ENCODE measurements at places on chromosomes 5 and 9.

DNA sequence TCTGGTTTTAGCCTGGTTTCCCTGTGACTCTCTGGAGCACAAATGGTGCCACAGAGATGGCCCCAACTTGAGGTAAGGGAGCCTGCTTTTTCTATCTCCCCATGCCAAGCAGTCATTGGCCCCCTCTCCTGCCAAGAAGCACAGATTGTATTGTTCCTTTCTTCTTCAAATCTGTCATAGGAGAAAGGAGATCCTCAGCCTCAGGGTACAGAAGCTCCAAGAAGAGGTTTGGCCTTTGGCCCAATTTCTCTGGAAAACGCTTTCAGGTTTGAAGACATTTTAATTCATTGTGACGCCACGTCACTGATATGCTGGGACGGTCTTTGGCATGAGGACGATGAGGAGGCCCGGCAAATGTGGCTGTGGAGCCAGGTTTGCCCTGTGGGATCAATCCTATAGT, 29.2 kb upstream of the PANK3 start:
- DNase-seq = no peak

DNA sequence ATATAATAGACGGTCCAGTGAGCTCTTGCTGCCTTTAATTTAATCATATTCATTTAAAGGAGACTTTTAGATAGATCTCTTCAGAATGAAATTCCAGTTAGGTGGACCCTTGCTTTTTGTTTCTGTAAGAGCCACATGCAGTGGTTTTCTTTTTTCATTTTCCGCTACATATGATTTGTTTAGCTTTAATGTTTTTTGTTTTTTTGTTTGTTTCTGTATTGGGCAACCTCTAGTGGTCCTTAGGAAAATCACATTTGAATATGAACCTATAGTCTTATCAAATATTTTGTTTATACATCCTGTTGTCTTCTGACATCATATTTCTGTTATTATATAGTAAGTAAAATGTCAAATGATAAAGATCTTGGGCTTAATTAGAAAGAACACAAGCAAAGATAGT, 150.8 kb downstream of the HACD4 start:
- DNase-seq = no peak

DNA sequence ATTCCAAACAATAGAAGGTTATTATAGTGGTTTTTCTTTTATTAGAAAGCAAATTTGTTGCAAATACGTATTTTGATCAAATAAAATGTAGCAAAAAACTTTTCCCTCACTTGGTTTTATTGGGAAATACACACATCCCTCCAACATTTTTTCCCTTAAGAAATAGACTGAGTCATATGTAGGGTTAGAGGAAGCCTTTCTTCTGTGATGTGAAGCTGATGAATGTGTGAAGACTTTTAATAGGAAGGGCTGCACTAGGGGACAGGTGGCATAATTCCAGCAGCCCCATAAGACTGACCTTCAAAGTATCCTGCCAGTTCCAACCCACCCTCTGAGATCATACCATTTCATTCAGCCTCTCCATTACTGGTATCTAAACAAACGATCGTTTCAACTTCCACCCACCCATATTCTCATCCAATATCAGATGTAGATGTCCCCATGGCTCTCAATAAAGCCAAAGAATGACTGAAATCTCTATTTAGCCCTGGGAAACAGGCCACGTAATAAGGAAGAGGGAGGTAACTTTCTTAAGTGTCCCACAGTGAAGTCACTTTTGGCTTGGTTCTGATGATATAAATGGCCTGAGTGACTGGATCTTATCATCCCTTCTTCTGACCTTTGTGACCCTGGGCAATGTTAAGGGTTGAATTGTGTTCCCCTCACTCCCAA, 64.7 kb upstream of the LPAR1 start:
- DNase-seq = no peak

DNA sequence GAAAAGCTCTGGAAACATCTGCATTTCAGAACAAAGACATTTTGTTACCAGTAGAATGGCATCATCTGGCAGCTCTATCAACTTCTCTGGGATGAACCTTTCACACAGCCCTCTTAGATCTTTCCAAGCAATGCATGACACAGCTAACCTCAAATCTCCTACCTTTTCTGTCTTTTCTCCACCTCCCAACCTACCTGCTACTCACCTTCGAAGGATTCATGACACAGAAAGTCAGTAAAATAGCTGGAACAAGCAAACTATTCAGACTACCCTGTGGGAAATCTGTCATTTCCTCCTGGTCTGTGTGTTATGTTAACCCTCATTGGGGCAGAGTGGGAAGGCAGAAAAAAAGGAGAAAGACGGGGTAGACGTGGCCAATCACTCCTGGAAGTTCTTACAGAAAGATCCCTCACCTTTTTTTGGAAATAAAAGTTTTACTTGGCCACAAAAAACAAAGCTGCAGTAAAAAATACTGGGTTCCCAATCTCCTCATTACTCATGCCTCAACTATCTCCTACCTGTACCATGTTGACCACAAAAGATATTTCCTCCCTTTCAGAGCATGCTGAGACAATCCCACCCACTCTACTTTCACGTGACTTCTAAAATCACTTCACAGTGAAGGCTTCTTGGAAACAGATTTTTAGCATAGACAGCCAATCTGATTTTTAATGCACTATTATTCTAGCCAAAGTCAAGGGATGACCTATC, 362.1 kb upstream of the RFX3 start:
- no peak for DNase-seq

DNA sequence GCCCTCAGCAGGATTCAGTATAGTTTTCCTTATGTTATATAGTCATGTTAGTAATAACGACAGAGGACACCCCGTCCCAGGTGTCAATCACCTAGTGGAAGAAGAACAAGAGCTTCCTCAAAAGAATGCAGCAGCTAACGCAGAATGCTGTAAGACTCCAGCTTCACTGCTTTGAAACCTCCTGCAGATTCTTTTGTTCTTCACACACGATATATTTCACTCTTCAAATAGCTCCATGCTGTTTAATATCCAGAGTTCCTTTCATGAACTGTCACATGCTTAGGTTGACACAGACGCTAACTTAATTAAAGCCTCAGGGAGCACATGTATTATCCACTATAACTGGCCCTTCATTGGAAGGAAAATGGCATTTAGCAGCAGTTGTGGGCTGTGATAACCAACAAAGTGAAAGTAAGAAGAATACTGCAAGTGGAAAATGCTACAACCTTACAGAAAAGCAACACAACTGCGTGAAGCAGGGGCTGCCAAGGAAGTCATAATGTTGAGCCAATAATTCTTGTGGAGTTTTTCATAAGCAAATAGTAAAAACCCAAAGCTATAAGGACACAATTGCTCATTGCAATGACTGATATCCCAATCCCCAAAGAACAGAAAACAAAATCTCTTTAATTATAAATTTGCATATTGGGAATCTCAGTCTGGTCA, 387.5 kb downstream of the PLK2 start:
- DNase-seq = no peak

DNA sequence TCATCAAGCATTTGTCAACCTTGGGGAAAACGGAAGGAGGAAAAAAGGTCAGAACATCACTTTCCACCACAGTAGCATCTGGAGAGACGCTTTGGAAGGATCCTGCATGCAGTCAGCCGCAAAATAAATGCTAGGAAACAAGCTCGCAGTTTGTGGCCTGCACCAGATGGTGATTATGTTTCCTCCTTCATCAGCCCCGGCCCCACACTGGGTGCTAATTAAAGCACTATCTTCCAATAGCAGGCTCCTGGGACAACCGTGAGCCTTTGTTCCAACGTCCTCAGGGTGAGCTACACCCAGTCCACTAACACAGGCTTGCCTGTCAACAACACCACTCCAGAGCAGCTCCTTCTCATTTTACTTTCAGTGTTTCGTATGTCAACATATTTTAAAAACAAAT, 64.0 kb downstream of the RNF130 start:
- DNase-seq = no peak

GRCh38 chr5:113213551-113214425, 221.0 kb downstream of the TSSK1B start:
- no peak for DNase-seq
